ENCODE measurements at places on chromosomes 11 and 22.

GRCh38 chr22:20154602-20155187 lies 3.8 kb upstream of the CCDC188 start:
- DNase-seq = no peak

- DNase-seq = peak; percentile 80
These were observed 1.1 kb upstream of the FBXO7 start for GRCh38 chr22:32473388-32473952.

DNA sequence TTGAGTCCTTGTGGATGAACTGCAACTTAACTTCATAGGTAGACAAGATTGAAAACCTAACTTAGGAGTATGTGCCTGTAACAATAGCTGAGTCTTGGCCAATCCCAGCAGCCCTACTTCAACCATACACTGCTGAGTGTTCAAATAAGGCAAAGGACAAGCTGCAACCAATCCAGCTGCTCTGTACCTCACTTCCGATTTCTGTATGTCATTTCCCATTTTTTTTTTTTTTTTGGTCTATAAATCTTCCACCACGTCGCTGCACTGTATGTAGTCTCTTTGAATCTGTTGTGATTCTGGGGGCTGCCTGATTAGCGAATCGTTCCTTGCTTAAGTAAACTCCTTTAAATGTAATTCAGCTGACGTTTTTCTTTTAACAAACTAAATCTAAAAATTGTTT lies 35.4 kb upstream of the FLI1 start:
- DNase-seq = peak; percentile 19

DNA sequence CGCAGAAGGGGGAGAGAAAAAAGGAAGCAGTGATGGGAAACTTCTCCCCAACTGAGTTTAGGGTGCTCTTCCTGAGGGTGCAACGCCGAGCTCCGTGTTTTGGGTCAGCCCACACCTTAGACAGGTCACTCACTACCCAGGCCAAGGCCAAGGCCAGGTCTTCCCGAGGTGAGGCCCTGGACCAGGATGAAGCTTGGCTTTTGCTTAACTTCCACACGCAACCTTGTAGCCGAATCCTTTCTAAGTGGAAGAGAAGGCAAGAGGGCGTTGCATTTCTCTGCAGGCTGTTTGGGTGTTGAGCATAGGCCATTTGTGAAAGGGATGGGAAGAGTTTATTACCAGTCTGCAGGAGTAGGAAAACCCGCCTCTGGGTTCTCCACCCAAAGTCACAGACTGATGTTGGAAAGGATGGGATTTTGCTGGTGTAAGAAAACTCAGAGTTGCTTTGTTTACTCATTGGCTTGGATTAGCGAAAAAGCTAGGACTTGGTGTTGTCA lies 1.5 kb downstream of the KREMEN1 start:
- no peak for DNase-seq

GRCh38 chr11:63227521-63228107 lies 15.8 kb downstream of the SLC22A25 start:
- DNase-seq = no peak

DNA sequence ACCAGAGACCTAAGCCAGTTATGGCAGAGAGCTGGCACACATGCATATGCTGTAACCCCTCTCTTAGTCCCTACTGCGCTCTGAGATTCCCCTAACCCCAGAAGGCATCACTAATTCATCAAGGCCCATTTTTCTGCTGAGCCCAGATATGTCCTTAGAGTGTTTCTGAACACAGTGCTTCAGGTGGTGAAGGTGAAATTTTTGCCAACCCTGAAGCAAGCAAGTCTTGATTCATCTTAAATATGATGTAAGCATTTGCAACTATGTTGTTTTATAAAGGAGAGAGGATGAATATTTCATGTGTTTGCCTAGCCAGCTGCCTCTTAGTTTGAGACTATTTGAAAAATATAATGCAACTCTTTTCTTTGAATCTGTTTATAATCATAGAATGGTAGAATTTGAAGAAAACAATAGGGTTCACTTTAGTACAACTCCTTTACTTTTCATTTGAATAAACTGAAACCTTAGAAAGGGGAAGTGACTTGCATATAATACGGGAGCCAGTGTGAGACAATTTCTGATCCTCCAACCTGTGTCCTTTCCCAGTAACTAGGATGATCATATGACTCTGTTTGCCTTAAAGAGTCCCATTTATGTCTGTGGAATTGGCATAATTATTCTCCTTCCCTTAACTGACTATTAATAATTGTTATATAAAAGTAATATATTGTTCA lies 194.3 kb upstream of the MTNR1B start:
- DNase-seq = no peak

DNA sequence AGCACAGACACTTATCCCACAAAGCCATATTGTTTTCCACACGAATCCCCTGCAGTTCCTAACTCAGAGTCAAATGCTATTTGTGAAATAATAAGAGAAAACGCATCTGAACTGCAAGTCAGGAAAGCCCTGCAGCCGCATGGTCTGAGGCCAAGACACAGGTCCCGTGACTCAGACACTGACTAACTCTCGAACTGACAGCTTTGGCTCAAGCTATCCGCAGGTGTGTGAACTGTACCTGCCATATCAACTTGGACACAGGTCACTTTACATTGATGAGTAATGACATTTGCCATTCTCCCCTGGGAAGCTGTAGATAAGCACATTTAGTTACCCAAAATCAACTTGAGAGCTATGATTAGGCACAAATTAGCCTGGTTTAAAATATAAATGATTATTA lies 34.9 kb upstream of the NFRKB start:
- DNase-seq = no peak

DNA sequence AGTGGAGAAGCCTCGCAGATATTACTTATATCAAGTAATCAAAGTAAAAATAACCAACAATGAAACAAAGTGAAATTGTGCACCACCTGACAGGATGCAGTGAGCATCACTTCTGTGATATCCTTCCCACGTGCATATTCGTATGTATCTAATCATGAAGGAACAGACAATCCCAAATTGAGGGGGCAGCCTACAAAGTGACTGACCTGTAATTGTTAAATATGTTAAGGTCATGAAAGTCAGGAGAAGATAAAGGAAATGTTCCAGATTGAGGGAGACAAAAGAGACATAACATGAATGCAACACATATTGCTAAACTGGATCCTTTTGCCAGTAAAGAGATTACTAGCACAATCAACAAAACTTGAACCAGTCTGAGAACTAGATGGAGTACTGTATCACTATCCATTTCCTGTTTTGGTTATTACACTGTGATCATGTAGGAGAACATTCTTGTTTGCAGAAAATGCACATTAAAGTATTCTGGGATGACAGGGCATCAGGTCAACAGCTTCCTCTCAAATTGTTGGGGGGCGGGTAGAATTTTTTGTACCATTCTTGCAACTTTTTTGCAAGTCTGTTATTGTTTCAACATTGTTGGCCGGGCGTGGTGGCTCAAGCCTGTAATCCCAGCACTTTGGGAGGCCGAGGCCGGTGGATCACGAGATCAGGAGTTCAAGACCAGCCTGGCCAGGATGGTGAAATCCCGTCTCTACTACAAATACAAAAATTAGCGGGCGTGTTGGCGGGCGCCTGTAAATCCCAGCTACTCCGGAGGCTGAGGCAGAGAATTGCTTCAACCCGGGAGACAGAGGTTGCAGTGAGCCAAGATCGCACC lies 2.0 kb downstream of the SBF2 start:
- DNase-seq = no peak

DNA sequence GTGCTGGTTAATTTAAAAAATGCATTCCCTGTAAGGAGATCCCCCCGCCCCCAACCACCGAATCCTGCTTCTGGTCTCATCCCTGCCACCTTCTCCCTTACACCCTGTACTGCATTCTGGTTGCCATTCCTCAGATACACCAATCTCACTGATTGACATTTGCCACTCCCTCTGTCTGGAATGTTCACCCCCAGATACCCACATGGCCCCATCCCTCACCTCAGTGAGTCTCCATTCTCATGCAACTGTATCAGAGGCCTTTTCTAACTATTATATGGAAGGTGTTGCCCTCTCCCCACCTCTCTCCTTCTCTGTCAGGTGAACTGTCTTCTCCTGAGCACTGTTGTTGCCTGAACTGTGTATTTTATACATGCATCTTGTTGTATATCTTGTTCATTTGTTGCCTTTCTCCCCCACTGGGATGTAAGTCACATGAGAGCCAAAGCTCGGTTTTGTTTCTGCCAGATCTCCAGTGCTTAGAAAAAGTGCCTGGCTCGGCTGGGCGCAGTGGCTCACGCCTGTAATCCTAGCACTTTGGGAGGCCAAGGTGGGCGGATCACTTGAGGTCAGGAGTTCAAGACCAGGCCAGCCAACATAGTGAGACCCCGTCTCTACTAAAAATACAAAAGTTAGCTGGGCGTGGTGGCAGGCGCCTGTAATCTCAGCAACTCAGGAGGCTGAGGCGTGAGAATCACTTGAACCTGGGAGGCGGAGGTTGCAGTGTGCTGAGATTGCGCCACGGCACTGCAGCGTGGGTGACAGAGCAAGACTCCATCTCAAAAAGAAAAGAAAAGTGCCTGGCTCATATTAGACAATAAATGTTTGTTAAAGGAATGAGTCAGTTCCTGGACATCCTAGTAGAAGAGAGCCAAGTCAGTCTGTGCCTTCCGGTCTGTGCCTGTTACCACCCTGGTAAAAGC lies 61.0 kb downstream of the TNRC6B start:
- no peak for DNase-seq

DNA sequence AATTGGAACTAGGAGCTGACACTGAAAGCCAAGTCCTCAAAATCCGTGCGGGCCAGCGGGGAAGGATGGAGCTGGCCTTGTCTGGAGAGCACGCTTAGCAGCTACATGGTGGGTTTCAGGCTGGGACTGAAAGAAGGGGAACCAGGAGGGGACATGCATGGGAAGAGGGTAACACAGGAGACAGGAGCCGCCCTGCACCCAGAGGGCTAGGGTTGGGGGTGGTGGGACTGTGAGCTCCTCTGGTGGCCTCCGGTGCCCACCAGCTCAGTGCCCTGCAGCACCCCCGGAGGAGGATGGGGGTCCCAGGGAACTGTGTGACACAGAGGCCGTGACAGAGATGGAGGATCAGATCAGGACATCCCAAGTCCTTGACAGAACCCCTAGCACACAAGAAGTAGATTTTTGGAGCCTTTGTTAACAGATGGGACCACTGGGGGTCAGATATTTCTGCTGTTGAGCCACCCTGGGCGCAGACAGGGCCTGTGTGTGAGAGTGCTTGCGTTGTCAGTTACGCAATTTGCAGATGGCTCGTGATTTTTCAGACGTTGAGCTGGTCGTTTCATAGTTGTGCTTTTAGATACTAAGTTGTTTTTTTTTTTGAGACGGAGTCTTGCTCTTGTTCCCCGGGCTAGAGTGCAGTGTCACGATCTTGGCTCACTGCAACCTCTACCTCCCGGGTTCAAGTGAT lies 21.3 kb upstream of the GRAMD4 start:
- no peak for DNase-seq

DNA sequence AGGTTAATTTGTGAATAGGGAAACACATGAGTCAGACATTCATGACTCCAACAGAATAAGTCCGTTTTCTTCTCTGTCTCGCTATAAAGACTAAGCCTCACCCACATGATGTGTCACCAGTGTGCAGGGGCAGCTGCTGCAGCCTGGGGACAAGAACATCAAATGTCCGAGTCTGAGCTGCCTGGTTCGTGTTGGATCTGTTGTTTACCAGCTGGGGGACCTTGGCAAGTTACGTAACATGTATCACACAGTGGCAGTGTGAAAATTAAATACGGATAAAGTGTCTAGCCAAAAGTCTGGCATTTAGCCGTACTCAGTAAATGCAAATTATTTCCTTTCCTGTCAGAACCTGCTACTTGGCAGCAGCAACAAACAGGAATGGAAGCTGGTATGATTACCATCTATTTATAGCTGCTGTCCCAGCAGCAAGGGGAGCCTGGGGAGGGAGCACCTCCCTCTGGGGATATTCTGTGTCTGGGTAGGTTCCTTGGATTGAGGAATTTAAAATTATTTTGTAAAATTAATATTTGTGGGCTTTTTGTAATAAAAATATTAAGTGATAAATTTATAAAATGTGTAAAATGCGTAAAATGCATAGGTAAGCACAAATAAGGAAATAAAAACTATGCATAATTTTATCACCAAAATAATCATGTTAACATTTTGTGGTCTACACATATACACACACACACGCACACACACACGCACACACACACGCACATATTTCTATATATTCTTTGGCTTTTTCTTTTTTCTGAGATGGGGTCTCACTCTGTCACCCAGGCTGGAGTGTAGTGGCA lies 1.3 kb upstream of the CLDN25 start:
- DNase-seq = no peak

DNA sequence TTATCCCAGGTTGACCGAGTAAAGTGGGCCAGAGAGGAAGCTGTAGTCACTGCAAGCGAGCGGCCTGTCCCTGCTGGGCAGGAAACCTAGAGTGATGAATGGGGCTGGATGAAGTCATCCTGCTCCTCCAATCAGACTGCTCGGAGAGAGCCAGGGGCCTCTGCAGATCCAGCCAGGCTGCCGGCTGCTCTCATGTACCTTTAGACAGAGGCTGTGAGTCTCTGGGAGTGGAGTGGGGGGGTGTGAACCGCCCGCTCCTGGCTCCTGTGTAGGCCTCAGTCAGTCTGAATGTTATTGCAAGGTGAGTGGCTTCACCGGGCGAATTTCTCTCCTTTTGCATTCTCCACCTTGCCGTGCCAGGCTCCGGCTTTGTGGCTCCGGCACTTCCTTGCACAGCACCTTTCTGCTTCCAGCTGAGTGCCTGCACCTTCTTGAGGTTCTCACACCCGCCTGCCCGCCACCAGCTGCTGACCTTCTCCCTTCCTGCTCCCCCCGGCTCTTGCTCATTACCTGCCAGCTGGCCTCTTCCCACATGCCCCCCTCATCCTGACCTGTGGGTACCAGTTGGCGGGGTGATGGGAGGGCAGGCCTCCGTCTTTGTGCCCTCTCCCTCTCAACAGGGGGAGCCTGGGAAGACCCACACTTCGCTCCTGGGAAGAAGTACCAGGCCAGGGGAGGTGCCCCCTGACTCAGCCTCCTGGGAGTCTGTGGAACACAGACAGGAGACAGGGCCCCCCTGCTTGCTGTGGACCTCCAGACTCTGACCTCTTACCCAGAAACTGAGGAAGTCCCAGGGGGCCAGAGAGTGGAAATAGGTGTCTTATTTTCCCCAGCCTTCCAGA lies 79.9 kb downstream of the GRAMD1B start:
- DNase-seq = no peak

DNA sequence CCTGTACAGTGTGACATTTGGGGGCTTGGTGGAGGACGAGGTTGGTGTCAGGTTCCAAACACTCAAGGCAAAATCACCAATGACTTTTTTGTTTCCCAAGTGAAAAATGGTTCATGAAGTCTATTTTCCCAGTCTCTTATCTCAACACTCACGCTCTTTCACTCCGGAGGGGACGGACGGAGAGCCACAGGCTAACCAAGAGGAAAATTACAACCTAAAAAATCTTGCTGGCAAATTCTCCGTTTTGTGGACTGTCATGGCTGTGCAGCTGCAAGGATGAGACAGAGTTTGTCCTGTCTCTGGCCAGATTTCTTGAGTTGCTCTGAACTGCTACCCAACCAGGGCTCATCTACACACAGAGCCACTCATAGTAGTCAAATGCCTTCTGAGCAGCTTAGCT lies 101.2 kb downstream of the ABTB2 start:
- no peak for DNase-seq

GRCh38 chr11:37948258-37948657 lies 1350.2 kb upstream of the RAG2 start:
- DNase-seq = no peak
